ENCODE measurements at places on chromosomes 3 and 15.

GRCh38 chr3:26838026-26838425, 215.5 kb downstream of the LRRC3B start:
- DNase-seq: no peak

- DNase-seq: no peak
Measured at GRCh38 chr3:154102225-154102624, 19.0 kb upstream of the ARHGEF26 start.

- DNase-seq: no peak
Measured at GRCh38 chr3:192861972-192862371, 55.7 kb downstream of the MB21D2 start.

- no peak for DNase-seq
Measured at GRCh38 chr3:127384717-127385539, 97.1 kb upstream of the PRR20G start.

DNA sequence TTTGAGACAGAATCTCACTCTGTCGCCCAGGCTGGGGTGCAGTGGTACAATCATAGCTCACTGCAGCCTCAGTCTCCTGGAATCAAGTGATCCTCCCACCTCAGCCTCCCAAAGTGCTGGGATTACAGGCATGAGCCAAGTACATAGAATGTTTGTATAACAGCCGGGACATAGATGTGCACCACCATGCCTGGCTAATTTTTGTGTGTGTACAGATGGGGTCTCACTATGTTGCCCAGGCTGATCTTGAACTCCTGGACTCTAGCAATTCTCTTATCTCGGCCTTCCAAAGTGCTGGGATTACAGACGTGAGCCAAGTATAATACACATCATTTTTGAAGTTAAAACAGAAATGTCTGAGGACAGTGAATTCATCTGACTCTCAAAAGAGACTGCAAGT, 93.5 kb downstream of the CORO2B start:
- no peak for DNase-seq

All from AG10803 (cell line).